ENCODE measurements at places on chromosomes 4 and X. TPM values are rescaled to one million over a fixed set of nuclear protein-coding genes. Genes with fewer than 3 reads are reported as not detected.

The DMRTC1B gene
- total RNA-seq, result not detected

The REELD1 gene
- total RNA-seq, result not detected

The ODAPH gene
- total RNA-seq, result not detected

The CLTRN gene
- total RNA-seq, result not detected

The RADX gene
- total RNA-seq, result 0.06 TPM

The CNGA1 gene
- not detected for total RNA-seq

The TRIM75 gene
- total RNA-seq, result not detected

The DNASE1L1 gene
- total RNA-seq, result 20.5 TPM

The SOWAHD gene
- not detected for total RNA-seq

The DDX60 gene
- 0.06 TPM for total RNA-seq

The AR gene
- not detected for total RNA-seq

GRCh38 chr4:7398788-7399439 lies 35.8 kb downstream of the PSAPL1 start:
- no peak for DNase-seq

GRCh38 chr4:154014407-154015321 lies 225.8 kb upstream of the SFRP2 start:
- no peak for DNase-seq

GRCh38 chr4:85257817-85258370 lies 217.1 kb upstream of the ARHGAP24 start:
- DNase-seq, result no peak

GRCh38 chr4:149718500-149718899 lies 97.1 kb downstream of the IQCM start:
- DNase-seq, result no peak

- DNase-seq, result no peak
Observed at GRCh38 chr4:188262464-188262863, 123.2 kb downstream of the TRIML1 start.

GRCh38 chr4:114791976-114792375 lies 193.4 kb downstream of the UGT8 start:
- DNase-seq, result no peak

DNA sequence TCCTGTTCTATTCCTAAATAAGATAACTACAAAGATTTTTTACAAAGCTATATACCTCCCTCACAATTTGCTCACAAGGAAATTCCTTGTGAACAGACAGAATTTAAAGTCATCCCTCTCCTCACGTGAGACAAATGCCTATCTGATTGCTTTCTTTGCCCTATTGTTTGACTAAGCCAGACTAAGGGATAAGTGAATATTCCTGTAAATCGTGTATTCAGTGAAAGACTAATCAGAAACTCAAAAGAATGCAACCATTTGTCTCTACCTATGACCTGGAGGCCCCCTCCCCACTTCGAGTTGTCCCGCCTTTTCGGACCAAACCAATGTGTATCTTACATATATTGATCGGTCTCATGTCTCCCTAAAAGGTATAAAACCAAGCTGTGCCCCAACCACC lies 15.3 kb upstream of the ZBTB33 start:
- no peak for DNase-seq

GRCh38 chr4:89000844-89001360 lies 56.1 kb downstream of the FAM13A start:
- DNase-seq, result no peak

DNA sequence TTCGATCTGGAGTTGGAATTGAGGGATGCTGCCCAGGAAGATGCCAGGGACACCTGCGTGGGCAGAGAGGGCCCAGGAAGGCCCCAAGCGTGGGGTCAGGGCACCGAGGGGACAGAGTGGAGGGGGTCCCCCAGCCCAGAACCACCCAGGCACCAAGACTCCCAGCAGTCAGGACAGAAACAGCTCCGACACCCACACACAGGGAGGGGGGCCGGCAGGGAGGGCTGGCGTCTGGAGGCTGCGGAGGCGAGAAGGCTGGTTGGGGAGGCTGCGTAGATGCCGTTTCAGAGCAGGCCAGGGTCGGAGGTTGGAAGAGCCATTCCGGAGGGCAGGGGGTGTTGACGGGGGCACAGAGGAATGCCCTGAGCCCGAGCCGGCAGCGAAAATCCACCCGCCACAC lies 23.6 kb downstream of the ATP5ME start:
- no peak for DNase-seq

DNA sequence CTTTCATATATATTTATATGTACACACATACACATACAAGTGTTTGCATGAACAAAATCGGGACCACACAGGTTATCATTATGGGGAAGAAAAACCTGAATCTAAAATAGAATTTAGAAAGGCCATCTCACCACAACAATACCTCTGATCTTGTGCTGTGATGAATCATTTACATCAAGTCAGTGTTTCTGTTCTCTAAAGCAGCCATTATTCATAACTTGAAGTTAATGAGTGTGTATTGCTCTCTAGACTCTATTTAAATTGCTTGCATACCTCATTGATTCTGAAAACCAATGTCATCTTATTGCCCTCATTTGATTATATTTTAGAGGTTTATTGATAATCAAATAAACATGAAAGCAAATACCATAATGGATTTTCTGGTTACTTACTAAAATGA lies 71.6 kb downstream of the FAM114A1 start:
- no peak for DNase-seq

DNA sequence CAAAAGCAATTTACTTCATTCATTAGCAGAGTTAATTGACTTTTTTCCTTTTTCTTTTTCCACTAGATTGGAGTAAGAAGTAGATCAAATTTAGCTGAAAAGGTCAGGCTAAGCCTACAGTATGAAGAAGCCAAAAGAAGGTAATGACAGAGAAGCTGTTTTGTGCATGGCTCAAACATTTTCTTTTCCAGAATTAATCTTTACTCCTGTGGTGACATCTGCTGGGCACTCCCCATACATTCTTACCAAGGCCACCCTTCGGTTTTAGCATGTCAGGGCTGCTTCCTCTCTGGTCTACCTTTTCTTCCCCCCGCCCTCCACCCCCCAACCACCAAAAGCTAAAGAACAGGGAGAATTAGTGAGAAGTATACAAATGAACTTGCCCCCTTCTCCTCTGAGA lies 70.2 kb downstream of the CLDN22 start:
- DNase-seq, result peak; percentile 18

DNA sequence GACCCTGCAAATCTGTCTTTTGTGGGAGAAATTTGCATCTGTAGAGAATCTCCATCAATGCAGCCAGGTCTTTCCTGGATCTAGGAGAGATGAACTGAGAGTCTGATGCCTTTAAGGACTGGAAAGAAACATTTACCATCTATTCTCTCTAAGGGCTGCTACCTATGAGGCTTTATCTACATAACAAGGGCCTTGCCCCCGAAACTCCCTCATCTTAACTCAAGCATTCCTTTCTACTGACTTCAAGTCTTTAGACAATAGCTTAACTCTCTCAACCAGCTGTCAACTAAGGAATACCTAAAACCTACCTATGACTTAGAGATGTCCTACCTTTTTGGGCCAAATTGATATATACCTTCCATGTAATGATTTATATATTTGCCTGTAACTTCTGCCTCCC lies 32.1 kb downstream of the MAGEB17 start:
- DNase-seq, result no peak

- no peak for DNase-seq
Observed at GRCh38 chrX:130848763-130849162, 54.2 kb downstream of the ENOX2 start.

- DNase-seq, result no peak
Observed at GRCh38 chr4:116272336-116272735, 813.0 kb downstream of the TRAM1L1 start.

DNA sequence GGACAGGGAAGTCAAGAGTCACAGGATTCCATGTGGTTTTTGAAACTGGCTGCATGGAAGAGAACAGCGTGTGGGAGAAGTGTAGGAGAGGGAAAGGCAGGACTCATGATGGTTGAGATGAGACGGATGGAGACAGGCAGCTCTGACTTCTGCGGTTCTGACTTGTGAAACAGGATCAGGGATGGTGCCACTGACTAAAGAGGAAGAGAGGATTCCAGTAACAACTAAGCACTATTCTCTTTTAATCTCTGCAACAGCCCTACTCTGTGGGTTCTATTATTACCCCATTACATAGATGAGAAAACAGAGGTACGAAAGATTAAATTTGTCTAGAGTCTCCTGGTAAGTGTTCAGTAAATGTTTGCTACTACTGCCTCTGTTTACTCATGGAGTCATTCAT lies 156.3 kb downstream of the CBR4 start:
- DNase-seq, result no peak

- no peak for DNase-seq
Observed at GRCh38 chrX:139194571-139195280, 335.8 kb upstream of the F9 start.

- DNase-seq, result no peak
Observed at GRCh38 chrX:9846631-9847030, 60.4 kb downstream of the SHROOM2 start.

- DNase-seq, result no peak
Observed at GRCh38 chr4:105808750-105809041, 86.6 kb upstream of the NPNT start.

Measured in G401 (cell line).